ENCODE measurements at places on chromosomes 13 and 19.

DNA sequence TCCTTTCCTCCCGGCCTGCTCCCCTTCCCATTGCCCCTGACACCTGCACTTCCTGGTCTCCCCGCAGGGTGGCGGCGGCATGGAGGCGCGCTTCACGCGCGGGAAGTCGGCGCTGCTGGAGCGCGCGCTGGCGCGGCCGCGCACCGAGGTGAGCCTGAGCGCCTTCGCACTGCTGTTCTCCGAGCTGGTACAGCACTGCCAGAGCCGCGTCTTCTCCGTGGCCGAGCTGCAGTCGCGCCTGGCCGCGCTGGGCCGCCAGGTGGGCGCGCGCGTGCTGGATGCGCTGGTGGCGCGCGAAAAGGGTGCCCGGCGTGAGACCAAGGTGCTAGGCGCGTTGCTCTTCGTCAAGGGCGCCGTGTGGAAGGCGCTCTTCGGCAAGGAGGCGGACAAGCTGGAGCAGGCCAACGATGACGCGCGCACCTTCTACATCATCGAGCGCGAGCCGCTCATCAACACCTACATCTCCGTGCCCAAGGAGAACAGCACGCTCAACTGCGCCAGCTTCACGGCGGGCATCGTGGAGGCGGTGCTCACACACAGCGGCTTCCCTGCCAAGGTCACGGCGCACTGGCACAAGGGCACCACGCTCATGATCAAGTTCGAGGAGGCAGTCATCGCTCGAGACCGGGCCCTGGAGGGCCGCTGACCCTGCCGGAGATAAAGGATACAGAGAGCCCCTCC is 1.7 kb downstream of the TRAPPC5 start:
- DNase-seq: no peak

DNA sequence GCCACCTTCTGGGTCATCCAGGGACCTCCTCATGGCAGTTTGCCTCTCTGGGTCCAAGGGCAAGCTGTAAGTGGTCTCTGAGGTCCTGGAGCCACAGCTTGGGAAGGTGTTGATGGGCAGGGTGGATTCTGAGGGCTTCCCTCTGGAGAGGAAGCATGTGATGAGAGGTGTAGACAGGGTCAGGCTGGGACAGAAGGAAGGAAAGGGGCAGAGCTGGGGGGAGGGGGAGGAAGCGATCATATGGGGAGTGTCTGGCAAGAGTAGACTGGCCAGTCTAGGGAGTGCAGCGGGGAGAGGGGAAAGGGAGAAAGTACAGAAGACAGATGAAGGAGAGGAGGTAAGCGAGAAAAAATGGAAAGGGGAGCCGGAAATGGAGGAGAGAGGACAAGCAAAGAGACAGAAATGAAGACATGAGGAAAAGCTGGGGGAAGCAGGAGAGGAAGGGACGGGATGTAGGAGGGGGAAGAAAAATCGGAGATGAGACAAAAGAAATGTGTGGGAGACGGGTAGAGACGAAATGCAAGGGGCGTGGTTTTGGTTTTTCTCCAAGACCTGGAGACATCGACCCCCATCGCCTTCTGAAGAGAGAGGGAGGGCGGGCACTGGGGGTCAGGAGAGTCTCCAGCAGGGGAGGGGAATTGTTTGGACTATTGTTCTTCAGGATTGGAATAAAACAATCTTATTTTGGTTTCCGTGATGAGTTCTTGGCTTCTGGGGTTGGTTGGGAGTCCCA is 26.6 kb downstream of the ZSWIM9 start:
- DNase-seq: no peak

DNA sequence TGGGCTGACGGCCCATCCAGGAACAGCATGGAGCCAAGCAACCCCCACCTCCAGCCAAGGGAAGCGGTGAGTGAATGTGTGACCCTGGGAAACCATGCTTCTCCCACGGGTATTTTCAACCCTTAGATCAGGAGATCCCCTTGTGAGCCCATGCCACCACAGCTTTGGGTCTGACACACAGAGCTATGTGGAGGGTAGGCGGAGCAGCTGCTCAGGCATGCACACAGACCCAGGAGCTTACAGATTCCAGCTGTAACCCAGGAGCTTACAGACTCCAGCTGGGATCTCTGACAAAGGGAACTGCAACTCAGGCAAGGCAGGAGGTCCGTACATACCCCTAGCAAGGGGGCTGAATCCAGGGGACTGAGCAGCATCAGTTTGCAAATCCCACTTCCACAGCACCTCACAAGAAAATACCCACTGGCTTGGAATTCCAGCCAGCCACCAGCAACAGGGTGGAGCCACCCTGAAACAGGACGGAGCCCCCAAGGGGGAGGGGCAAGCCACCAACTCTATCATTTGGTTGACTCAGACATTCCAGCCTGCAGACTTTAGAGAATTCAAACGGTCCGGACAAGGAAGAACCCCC is 40.8 kb upstream of the RFXAP start:
- no peak for DNase-seq

- DNase-seq: no peak
Observed at GRCh38 chr13:99908140-99908803, 63.3 kb downstream of the ZIC5 start.

DNA sequence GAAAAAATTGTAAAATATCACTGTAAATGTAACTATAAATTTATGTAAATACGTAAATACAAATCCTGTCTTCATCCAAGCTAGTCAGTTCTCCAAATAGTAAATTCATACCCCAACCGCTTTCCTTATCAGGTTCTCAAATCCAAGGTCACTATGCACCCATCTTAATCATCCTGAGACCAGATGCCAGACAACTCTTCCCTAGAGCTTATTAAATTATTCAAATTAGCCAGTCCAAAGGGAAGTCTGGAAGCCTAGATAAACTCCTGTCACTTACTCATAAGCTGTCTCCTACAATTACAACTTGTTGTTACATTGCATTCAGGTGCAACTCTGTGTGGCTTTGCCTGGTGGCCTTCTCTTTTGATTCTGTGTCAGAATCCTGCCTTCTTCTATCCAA is 836.1 kb upstream of the PCDH20 start:
- DNase-seq: no peak

- DNase-seq: no peak
Observed at GRCh38 chr13:23620211-23620610, 50.0 kb downstream of the TNFRSF19 start.

- no peak for DNase-seq
Observed at GRCh38 chr19:23788411-23788810, 29.7 kb upstream of the ZNF681 start.

GRCh38 chr19:48751845-48752495 is 471 bp downstream of the FUT1 start:
- DNase-seq: no peak
